ENCODE measurements at places on chromosomes 13 and 19. TPM values are rescaled to one million over a fixed set of nuclear protein-coding genes. Genes with fewer than 3 reads are reported as not detected.

DNA sequence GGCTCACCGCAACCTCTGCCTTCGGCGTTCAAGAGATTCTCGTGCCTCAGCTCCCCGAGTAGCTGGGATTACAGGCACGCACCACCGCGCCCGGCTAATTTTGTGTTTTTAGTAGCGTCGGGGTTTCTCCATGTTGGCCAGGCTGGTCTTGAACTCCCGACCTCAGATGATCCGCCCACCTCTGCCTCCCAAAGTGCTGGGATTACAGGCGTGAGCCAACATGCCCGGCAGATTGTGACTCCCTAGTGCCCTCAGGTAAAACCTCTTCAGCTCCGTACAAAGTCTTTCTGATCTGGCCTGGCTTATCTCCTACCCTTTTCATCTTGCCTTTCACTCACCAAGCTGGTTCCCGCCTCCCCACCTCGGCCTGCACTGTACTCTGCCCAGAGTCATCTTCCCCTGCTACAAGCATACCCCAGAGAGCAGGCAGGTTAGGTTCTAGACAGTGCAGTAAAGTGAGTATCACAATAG lies 15.0 kb downstream of the BICRA start:
- DNase-seq: no peak
- no peaks in the 10 kb centered on the region for H3K27me3 ChIP-seq
- H3K36me3 ChIP-seq: no peaks in the 10 kb centered on the region
- no peak overlapping the region for H3K4me3 ChIP-seq
- H3K4me1 ChIP-seq: peaks cover 57% of the 10 kb centered on the region
- peak overlapping the region; percentile 22 for H3K27ac ChIP-seq

DNA sequence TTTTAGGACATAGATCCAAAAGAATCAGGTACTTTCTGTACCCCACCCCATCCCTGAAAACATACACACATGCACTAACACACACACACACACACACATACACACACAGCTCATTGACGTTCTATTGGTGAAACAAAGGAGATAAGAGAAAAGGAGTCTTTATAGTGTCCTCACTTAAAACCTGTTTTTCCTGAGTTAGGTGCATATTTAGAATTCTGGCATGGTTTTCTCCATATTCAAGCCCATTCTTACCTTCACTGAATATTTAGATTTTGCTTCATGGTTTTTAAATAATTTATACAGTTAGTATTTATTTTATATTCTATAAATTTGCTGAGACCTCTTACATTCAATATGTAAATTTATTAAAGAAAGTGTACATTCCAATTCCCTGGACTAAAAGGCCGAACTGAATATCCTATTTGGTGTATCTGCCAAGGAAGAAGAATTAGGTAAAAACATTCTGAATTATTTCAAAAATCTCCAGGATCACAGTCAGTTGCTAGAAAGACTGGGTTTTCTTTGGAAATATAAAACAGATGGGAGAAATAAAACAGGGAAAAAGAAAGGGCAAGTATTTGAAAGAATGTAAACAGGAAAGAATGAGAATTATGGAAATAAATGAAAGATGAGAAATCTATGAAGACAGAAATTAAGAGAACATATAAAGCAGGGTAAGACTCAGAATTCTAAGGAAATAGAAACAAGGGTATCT lies 556.2 kb downstream of the KCTD12 start:
- no peaks in the 10 kb centered on the region for H3K27me3 ChIP-seq
- DNase-seq: no peak
- H3K27ac ChIP-seq: no peak overlapping the region
- no peaks in the 10 kb centered on the region for H3K4me1 ChIP-seq

DNA sequence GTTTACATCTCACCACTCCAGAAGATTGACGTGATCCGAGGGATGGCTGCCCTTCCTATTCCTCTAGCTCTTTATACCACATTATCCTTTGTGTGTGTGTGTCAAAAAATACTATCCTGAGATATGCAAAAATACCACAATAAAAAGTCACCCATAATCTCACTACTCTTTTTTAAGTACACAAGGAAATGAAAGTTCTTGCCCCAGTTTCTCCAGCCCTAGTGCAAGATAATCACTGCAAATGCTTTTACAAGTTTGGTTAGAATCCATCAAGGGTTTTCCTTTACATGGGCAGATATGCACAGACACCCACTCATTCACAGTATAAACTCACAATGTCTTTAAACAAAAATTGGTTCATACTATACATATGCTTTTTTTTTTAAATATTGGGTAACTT lies 89.3 kb downstream of the DIAPH3 start:
- no peaks in the 10 kb centered on the region for H3K36me3 ChIP-seq
- H3K27ac ChIP-seq: no peak overlapping the region
- H3K4me3 ChIP-seq: no peak overlapping the region
- no peaks in the 10 kb centered on the region for H3K4me1 ChIP-seq
- no peak for DNase-seq

- peaks cover 29% of the 10 kb centered on the region for H3K27me3 ChIP-seq
- DNase-seq: no peak
- no peak overlapping the region for H3K27ac ChIP-seq
- H3K4me3 ChIP-seq: peak overlapping the region; percentile 43
- no peaks in the 10 kb centered on the region for H3K36me3 ChIP-seq
Measured at GRCh38 chr13:36673352-36673751, 468 bp upstream of the SERTM1 start.

Gene DACH1
- 6.7 TPM for total RNA-seq

Gene FUT1
- 7.0 TPM for total RNA-seq

Measured in stomach (tissue), 19 donors.